A549 treated with Mapracorat at 1 μM for 4 hours (cell line): ENCODE measurements at places on chromosomes 11 and 22. TPM values are rescaled to one million over a fixed set of nuclear protein-coding genes. Genes with fewer than 3 reads are reported as not detected.

The C22orf15 gene
- not detected in 5 replicates for total RNA-seq

The NPTXR gene
- total RNA-seq, result 8.6 to 10.9 TPM (median 9.9 TPM) in 5 replicates

The TEX12 gene
- not detected in 5 replicates for total RNA-seq

The OR51I1 gene
- total RNA-seq, result not detected in 5 replicates

The MIEF1 gene
- total RNA-seq, result 22.7 to 27.4 TPM (median 24.0 TPM) in 5 replicates

The RPUSD4 gene
- total RNA-seq, result 16.2 to 18.5 TPM (median 16.6 TPM) in 5 replicates
